Stimulated activated CD4-positive, alpha-beta T cell treated with anti-CD3 and anti-CD28 coated beads, Interleukin-2, amount 100 ng/mL, for 4 hours (primary cell): ENCODE measurements at places on chromosomes 1 and 21.

DNA sequence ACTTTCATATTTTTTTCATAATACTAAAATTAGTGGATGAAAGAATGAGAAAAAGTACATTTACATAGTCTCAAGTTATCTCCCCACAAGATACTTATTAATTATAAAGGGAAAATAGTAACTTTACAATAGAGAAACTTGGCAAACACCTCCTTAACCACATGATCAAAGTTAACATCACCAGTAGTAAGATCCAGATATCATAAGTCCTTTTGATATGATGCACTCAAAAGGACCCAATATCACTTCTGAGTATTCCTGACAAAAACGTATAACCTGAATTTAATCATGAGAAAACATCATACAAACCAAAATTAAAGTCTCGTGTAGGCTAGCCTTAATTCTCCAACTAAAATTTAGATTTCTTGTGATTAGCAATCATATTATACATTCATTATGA, 67.4 kb downstream of the LYST start:
- DNase-seq, result no peak

- DNase-seq, result no peak
Observed at GRCh38 chr1:53599481-53599880, 139.5 kb downstream of the GLIS1 start.

GRCh38 chr1:111801071-111801850, 45.6 kb downstream of the DDX20 start:
- DNase-seq, result no peak

GRCh38 chr1:240621249-240621648, 9.3 kb upstream of the GREM2 start:
- DNase-seq, result no peak

DNA sequence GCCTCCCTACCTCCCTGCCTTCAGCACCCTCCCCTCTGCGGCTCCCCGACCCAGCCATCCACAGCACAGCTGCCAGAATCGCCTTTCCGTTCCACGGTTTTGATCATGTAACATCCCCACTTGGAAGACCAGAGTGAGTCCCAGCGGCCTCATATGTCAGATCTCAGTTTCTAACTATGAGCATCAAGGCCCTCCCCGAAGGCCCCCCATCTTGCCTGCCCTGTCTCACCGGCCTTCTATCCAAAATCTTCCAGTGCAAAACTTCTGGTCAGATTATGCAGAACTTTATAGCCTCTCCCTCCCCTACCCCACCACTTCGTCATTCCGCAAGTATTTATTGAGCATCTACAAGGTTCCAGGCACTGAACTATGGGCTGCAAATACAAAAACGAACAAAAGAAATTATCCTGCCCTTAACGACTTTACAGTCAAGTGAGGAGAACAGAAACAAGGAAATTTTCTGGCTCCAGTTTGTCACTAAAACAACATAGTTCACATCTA, 20.3 kb upstream of the LMX1A start:
- no peak for DNase-seq

DNA sequence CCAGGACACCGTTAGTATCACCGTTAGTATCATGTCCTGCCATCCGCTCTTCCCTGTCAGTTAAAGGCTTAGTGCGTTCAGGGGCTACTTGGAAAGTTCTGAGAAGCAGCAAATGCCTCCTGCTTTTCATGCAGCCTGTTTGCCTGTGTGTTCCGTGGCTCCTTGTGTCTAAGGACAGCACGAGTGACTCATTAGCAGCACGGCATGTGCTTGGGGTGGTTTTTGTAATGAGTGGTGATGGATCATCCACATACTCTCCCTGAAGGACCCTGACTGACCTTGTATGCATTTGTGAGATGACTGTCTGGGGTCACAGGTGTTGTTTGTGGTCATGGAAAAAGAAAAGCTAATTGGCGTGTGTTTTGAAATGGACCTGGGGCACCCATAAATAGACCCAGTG, 221.9 kb downstream of the PBX1 start:
- no peak for DNase-seq
